ENCODE measurements at places on chromosomes 12 and 14.

- peak; percentile 5 for DNase-seq
These were observed 63.6 kb downstream of the STXBP6 start for GRCh38 chr14:24986206-24986893.

- no peak for DNase-seq
These were observed 67.6 kb downstream of the ADCK1 start for GRCh38 chr14:77867476-77867875.

GRCh38 chr14:101857226-101857625 lies 95.7 kb downstream of the PPP2R5C start:
- DNase-seq: no peak

GRCh38 chr12:42607584-42608058 lies 18.1 kb upstream of the PRICKLE1 start:
- DNase-seq: no peak

- DNase-seq: no peak
These were observed 52.2 kb downstream of the ST8SIA1 start for GRCh38 chr12:22282283-22282682.

DNA sequence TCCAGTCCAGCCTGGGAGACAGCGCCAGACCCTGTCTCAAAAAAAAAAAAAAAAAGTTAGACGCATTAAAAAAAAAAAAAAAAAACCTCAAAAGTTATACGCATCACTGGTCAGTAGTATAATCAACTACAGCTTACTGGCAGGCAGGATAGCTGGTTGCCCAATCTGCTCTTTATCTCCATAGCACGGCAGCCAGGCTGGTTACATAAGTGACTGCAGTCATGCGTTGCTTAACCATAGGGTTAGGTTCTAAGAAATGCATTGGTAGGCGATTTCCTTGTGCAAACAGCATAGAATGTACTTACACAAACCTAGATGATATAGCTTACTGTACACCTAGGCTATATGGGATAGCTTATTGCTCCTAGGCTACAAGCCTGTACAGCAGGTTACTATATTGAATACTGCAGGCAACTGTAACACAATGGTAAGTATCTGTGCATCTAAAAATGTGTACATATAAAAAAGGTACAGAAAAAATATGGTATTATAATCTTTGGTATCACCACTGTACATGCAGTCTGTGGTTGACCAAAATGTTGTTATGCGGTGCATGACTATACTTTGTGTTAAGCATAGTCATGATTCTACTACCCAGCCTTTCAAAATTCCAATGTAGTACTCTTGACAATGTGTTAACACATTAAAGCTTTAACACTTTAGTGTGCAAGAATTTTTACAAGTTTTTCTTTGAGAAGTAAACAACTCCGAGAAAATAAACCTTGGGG lies 8.1 kb downstream of the L2HGDH start:
- no peak for DNase-seq

- no peak for DNase-seq
These were observed 136.8 kb upstream of the PTPRB start for GRCh38 chr12:70774055-70774454.

DNA sequence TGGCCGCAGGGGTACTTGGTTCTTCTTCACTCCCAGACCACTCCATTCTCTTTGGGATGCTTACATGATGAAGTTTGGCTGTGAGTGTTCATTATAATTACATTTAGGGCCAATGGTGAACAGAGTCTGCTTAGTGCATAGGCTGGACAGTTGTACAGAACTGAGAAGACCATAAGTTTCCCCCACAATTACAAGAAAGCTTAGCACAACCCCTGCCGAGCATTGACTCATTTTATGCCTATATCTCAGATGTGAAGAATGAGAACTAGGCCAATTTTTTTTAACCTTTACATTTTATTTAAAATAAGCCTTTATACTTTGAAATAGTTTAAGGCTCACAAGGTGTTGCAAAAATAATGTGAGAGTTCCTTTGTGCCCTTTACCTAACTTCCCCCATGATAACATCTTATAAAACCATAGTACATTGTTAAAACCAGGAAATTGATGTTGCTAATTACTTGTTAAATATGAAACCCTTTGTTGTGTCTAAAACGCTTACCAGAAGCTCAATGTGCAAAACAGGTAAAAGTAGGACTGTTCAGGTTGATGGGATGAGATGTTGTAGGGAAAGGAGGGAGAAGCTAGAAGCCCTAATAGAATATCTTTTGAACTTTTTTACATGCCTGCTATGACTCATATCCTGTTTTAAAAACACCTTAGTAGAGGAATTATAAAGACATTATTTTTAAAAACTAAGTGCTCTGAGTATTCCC lies 47.2 kb downstream of the ALDH1L2 start:
- DNase-seq: no peak

GRCh38 chr14:104876251-104876699 lies 11.2 kb downstream of the CEP170B start:
- no peak for DNase-seq

GRCh38 chr14:102493585-102493984 lies 16.0 kb downstream of the ANKRD9 start:
- no peak for DNase-seq

DNA sequence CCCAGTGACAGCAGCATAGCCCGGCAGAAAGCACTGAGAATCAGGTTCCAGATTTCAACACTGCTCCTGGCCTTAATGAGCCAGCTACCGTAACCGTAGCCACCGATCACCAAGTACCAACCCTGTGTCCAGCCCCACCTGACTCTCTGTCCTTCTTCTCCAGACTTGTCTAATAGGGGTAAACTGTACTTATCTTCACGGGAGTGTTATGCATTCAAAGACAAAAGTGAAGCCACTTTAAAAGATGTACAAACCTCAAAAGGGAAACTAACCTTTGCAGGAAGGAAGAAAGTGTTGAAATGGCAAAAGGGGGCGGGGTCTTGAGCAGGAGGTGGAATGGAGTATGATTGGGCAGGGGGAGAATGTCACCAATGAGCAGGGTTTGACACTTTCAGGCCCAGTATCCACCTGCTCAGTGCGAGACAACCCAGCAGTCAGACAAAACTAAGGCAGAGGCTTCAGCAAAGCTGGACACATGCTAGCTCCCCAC lies 226.1 kb downstream of the CHST11 start:
- no peak for DNase-seq

GRCh38 chr12:54009171-54010052 lies 627 bp downstream of the HOXC8 start:
- no peak for DNase-seq

- no peak for DNase-seq
These were observed 84.7 kb downstream of the GPATCH2L start for GRCh38 chr14:76236172-76237130.

DNA sequence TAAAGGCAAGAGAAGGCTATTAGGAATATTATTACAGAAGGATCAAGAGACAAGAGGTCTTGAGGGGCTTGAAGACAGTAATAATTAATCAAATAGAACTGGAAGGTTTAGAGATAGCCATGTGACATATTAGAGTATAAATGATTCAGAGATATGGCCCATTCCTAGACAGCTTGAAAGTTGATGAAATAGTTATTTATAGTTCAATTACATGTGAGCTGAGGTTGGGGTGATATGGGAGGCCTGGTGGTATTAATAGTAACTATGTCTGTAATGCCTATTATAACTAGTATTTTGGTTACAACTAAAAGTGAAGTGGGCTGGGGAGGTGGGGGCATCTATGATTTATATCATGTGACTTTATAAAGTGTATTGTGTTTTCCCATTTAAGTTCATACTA lies 14.1 kb upstream of the MIS18BP1 start:
- no peak for DNase-seq

GRCh38 chr12:106816231-106816630 lies 41.7 kb downstream of the RIC8B start:
- DNase-seq: no peak

- no peak for DNase-seq
These were observed 45.0 kb downstream of the GIT2 start for GRCh38 chr12:109951136-109951535.

GRCh38 chr12:49693931-49694444 lies 13.2 kb downstream of the FMNL3 start:
- DNase-seq: no peak

GRCh38 chr12:117502633-117503032 lies 141.2 kb upstream of the NOS1 start:
- DNase-seq: no peak

GRCh38 chr12:93484315-93484981 lies 17.1 kb downstream of the MRPL42 start:
- no peak for DNase-seq

DNA sequence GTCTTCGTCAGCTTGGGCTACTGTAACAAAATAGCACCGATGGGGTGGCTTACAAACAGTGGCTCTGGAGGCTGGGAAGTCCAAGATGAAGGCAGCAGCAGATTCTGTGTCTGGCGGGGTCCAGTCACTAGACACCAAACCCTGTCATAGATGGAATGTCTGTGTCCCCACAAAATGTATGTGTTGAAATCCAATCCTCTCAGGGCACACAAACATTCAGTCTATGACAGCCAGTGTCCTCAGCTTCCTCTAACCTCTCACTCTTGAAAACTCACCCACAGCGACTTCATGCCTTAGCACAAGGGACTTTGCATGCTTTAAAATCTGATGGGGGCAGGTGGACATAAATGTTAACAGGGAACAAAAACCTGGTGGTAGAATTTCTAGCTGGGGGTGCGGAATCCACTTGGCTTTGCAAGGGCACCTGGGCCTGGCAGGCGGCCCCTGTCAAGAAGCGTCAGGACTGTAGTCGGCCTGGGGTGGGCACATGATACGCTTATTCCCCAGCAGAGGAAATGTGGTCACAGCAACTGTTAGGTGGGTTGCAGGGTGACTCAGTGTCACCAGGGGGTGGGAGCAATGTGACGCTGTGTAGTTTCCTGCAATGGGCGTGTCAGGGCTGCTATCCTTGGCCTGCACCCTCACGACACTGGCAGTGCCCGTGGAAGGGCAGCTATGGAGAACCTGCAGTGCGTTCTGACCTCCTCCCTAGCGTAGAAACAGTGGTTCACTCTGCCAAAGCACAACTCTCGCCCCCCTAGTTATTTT lies 17.7 kb downstream of the RIN3 start:
- DNase-seq: no peak

DNA sequence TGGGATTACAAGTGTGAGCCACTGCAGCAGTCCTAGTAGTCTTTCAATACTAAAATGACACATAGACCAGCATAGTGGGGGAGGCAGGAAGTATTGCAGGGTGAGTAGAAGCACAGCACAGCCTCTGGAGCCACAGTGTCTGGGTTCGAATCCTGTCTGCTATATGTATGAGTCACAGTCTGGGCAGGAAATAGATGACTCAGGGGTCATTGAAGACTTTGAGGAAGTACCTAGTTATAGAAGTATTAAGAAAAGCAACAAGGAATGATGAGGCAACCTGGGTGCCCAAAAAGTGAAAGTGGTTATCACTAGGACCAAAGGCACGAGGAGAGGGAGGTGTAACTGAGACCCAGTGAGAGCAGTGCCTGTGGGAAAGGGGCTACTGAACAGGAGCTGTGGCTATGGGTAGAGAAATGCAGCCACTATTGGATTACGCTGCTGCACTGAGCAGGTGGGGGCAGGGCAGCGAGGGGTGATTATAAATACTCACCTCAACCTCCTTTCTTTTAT lies 124.0 kb downstream of the PDE3A start:
- no peak for DNase-seq

DNA sequence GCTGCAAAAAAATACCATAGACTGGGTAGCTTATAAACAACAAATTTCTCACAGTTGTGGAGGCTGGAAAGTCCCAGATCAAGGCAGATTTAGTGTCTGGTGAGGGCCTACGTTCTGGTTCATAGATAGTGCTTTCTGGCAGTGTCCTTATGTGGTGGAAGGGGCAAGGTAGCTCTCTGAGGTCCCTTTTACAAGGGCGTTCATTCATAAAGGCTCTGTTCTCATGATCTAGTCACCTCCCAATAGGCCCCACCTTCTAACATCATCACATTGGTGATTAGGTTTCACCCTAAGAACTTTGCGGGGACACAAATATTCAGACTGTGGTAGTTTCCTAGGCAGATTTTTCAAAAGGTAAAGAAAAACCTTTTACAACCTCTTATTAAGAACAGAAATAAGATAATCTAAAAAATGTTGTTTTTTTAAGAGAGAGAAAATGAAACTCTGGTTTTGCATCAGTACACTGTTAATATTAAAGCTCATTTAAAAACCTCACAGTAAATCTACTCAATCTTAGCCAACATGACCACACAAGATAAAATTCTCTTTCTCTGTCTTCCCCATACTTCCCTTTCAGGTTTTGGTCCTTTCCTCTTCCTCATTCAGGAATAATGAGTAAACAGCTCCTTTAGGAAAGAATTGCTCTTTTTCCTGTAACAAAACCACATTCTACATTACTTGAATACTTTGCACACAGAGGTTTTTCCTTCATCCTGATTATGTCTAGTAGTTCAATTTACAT lies 117.5 kb downstream of the UNC79 start:
- no peak for DNase-seq

GRCh38 chr12:19299765-19300164 lies 139.5 kb upstream of the AEBP2 start:
- no peak for DNase-seq

DNA sequence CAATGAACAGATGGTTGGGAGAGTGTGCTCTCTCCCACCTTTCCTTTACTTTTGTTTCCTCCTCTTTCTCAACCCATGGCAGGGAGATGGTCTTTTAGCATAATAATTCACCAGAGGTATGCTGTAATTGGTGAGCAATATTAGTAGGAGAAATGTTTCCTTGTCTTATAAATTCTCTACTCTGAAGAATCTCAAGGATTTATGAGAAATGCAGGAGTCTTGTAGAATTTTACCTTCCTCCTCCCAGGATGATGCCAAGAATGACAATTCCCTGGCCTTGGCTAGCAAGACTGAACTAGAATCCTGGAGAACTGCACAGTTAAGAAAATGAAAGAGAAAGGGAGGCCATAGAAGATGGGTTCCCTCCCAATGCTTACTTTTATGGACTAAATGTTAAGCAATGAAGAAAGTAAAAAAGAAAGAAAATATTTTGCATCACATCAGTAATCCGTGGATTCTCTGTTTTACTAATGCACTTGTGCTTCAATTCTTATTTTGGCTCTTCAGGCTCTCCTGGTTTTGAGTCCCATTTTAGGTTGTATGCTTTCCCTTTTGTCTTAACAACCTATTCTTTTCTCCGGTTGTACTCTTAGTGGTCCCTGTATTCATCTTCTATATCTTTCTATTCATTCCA lies 192.9 kb upstream of the GARIN6 start:
- no peak for DNase-seq

GRCh38 chr12:124884587-124885438 lies 21.1 kb upstream of the SCARB1 start:
- DNase-seq: no peak

- DNase-seq: no peak
These were observed 16.1 kb downstream of the PLEK2 start for GRCh38 chr14:67395876-67396189.

GRCh38 chr12:76375470-76375869 lies 27.3 kb upstream of the BBS10 start:
- DNase-seq: no peak

DNA sequence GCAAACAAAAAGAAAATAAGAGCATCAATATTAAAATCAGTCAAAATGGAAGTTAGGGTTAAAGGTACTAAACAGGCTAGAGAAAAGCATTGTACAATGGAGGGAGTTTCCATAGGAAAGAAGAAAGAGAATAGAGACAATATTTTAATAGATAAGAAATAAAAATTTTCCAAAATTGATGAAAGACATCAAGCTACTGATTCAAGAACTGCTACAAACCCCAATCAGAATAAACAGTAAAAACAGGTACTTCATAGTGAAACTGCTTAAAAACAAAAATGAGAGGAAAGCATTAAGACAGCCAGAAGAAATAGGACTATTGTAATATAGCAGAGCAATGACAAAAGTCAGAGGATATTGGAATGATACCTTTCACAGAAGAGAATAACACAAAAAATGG lies 413.4 kb downstream of the NELL2 start:
- DNase-seq: no peak

- DNase-seq: no peak
These were observed 121.5 kb upstream of the VASH1 start for GRCh38 chr14:76639606-76640229.

- peak; percentile 50 for DNase-seq
These were observed 79.9 kb downstream of the ARF6 start for GRCh38 chr14:49972823-49973222.
